AG09309 (cell line): ENCODE measurements at places on chromosomes 5 and 9.

DNA sequence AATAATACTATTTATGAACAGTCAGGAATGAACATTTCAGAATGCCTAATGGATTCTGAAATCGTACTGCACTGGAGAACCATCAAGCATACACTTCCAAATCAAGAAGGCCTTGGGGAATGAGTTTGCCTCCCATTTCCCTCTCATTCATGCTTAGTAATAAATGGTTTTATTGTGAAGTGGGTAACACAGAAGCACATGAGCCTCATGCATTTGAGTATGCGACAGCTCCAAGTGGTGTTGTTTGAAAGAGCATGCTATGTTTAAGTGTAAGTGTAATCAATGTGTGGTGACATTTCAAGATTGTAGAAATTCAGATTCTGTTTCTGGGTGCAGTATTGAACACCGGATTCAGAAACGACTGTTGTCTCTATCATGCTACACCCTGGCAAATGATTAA lies 60.0 kb downstream of the SGCD start:
- DNase-seq: no peak

DNA sequence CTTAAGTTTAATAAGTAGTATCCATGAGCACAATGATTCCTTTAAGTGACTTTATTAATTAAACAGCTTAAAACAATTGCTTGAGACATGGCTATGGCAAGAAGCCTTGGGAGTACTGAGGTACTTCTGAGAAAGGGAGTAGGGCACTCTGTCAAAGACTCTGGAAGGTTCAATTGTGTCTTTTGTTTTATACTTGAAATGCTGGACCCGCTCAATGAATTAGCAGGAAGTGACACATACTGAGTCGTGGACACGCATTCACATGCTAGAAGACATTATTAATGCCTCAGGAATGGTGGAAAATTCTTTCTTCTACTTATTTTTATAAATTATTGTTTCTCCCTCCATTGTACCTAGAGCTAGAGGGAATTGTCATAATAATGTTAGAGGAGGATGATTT lies 347.3 kb upstream of the ZNF608 start:
- DNase-seq: peak; percentile 41

DNA sequence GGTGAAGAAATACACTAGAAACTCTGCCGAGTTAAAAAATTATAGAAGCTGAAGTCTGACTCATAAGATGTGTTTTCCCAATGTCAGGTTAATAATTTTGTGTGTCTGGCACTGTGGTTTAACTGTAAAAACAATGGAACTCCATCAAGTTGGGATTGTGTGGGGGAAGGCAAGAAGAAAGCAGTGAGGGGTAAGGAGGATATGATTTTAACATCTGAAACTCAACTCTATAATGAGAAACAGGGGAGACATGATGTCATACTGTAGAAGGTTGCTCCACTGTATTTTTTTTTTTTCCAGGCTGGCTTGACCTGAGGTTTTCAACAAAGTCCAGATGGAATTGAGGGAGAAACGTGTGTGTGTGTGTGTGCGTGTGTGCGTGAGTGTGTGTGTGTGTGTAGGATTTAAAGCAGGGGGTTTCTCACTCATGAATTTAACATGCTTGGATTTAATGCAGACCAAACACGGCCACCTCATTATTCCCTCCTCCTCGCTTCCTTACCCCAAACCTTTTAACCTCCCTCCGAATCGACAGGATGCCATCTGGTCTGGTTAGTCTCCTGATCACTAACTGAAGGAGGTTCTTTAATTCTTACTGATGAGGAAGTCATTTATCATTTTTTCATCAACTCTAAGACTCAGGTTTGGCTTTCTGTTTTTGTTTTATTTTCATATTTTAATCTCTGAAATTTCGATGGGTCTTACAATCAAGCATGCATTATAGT lies 140.2 kb upstream of the LPAR1 start:
- DNase-seq: peak; percentile 97

- no peak for DNase-seq
These were observed 42.0 kb upstream of the GARNL3 start for GRCh38 chr9:127222388-127223095.

DNA sequence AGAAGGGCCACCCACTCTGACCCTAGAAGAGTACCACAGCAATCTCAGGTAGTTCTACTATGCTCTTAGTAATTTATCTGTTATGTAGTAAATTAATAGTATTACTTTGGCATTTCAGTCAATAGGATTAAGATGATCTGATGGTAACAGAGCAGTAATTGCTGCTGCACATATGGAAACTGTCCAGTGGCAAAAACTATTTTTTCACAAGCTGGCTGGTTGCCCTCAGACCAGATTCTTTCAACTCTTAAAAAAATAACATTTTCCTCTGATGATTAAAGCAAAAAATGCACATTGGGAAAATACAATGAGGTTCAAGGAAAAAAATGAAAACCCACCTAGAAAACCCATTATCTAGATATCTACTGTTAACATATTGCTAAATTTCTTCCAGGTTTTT lies 19.7 kb downstream of the GLRA1 start:
- DNase-seq: no peak

- no peak for DNase-seq
These were observed 38.0 kb upstream of the FOXI1 start for GRCh38 chr5:170067574-170068170.

- DNase-seq: no peak
These were observed 281.8 kb downstream of the AOPEP start for GRCh38 chr9:95008151-95008771.
